Activated CD4-positive, CD25-positive, alpha-beta regulatory T cell treated with anti-CD3 and anti-CD28 coated beads, Interleukin-2, amount 50 U/mL, for 16 hours (primary cell): ENCODE measurements at places on chromosomes 4 and X.

DNA sequence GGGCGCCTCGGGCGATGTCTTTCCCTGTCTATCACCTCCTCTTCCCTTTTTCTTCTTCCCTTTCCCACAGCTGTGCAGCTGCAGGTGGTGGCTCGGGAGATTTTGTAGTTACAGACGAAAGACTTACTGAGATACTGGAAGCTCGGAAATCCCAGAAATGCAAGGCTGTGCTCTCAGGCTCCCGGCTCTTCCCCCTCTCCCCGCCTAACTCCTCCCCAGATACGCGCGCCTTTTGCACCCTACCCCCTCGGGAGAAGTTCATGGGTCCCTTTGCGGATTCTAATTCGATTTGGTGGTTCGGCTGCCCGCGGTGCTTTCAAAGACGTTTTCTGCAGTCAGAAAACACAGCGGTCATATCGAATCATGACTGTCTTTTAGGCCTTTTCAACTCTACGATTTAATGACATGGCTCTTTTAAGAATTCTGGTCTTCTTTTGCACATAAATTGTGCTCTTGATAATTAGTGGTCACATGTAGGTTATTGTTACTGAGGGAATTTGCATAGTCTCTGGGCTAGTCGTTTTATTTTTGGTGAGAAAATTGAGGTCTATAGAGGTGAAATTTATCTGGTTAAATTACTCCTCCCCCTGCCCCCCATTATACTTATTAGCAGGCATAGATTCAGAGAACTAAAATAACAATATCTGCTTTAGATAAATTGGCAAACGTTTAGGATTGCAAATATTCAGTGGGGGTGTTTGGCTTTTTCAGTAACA is 1.6 kb downstream of the SEPTIN11 start:
- DNase-seq = no peak

DNA sequence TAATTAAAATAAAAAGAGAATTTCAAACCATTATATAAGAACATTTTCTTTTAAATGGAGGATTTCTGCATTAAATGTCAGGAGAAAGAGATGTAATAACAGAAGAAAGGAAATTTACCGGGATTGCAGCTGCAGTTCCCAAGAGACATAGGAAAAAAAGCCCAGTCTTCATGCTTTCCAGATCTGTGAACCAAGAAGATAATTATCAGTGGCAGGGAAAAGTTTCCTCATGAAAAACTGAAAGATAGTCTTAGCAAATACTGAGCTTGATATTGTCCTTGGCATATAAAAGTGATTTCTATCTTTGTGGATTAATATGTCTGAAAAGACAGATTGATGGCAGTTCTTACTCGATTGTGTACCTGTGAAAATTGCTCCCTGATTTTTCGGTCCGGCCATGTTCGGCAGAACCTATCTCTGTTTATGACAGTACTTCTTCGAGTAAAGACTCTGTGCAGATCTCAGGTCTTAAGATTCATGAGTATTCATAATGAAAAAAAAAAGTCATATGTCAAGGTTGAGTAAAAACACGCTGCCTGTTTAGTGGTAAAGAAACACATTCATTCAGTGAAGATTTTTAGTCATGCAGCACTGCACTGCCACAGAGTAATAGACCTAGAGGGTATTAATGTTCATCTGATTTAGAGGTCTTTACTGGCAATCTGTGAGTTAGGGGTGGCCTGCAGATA is 29.6 kb downstream of the SPARCL1 start:
- no peak for DNase-seq

DNA sequence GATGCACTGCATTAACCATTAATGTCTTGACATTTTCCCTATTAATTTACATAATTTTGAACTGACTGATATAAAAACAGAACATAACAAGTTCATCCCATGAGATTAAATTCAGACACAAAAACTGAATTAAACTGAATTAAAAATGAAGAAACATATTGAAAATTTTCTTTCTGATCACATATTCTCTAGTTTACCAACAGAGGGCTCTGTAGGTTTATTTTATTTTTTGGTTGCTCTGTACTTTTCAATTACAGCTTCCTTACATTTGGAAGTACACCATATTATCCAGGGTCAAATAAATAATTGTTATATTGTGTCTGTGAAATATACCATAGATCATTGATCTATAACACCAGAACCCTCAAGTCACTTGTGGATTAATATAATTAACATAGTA is 27.3 kb upstream of the CT83 start:
- no peak for DNase-seq

GRCh38 chr4:2785613-2786012 is 7.3 kb upstream of the SH3BP2 start:
- no peak for DNase-seq

DNA sequence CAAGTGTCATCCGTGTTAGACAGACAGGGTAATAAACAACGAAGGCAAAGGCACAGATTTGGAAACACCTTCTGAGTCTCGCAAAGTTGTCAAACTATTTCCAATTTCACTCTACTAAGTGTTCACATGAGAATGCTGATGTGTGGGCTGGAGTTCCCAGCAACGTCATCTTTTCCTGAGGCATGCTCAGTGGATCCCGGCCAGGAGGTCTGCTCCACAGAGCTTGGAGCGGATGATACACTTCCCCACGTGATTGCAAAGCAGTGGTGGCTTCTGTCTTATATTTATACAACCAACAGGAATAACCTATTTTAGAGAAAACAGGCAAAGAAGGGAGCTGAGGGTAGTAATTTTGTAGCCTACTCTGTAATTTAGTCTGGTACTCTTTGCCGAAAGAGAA is 40.1 kb upstream of the PDK3 start:
- DNase-seq = no peak

- DNase-seq = no peak
These were observed 84.1 kb downstream of the TMEM164 start for GRCh38 chrX:110086916-110087484.
